ENCODE measurements at places on chromosomes 6 and 20.
A peak's percentile ranks its signal among the peaks of the same experiment; 100 is the strongest.

DNA sequence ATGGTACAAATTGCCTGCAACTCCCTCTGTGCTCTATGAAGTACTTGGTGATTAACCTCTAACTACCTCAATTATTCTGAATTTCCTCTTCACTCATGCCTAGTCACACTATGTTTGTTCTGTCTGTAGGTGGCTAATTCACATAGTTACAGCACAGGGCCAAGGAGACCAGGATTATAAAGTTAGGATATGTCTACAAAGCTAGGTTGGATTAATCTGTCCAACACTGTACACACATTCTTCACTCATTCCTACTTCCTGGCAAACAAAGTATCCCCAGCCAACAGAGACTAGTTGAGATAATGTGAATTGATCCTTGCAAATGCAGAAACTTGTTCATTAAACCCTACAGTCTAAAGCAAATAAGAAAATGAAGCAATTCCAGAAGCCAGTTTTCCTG is 269.8 kb downstream of the HACE1 start:
- no peak for DNase-seq

GRCh38 chr20:63648895-63649589 is 4.2 kb downstream of the STMN3 start:
- DNase-seq, result no peak

GRCh38 chr6:49923826-49924225 is 40.1 kb downstream of the DEFB114 start:
- no peak for DNase-seq

DNA sequence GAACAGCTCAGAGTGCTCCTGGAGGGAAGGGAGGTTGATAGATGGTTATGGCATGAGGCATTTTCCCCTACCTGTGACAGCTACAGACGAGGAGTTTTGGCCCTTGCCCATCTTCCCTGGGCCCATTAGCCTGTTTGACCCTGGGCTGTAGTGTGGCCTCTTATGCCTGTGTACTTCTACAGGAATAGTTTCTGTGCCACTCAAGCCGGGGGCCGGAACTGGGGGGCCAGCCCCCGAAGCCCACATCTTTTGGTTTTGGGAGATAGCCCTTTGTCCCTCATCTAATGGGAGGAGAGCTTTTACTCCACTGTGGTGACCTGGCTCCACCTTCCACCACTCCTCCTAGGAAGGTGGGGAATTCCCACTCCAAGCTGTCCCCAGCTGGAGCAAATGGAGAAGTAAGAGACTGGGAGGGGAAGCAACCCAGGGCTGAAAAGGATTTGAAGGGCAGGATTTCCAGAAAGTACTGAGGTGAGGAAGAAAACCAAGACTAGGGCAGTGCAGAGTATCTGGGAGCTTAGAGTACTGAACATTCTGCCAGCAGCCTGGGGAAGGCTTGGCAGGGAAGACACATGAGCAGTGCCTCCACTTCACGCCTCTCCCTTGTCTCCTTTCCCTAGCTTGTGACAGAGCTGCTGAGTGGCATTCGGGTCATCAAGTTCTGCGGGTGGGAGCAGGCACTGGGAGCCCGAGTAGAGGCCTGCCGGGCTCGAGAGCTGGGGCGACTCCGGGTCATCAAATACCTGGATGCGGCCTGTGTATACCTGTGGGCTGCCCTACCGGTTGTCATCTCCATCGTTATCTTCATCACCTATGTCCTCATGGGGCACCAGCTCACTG is 6.9 kb downstream of the ABCC10 start:
- DNase-seq, result no peak

GRCh38 chr6:159044899-159045727 is at the start of gene TAGAP:
Gene TAGAP, minus strand, starts transcription at chr6:159044991. Its CDS starts 845 bp downstream, at chr6:159044146.
- peak; percentile 93 for DNase-seq

DNA sequence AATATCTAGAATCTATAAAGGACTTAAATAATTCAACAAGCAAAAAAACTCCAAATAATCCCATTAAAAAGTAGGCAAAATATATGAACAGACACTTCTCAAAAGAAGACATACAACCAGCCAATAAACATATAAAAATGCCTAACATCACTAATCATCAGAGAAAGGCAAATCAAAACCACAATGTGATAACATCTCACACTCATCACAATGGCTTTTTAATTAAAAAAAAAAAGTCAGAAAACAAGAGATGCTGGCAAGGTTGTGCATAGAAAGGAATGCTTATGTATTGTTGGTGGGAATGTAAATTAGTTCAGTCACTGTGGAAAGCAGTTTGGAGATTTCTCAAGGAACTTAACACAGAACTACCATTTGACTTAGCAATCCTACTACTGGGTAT is 979.6 kb upstream of the MAP3K7 start:
- DNase-seq, result no peak

DNA sequence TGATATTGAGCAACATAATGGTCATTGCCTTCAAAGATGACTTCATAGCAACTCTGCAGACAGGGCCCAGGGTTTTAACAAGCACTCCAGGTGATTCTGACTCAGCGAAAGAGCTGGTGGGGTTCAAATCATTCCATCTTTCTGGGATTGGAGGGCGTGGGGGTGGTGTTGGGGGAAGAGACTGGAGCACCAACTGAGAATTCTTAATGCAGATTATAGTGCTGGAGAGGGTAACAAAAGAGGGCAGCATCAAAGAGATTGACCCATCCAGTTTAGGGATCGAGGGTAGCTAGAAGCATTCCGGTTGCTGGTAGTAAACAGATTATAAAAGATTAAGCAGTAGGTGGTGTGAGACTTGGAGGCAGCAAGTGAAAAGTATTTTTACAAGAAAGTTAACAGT is 15.9 kb downstream of the PFDN4 start:
- no peak for DNase-seq

GRCh38 chr6:132910759-132911158 is 96.4 kb downstream of the RPS12 start:
- no peak for DNase-seq

- no peak for DNase-seq
These were observed 28.1 kb downstream of the ARHGAP18 start for GRCh38 chr6:129681913-129682205.

Measured in MV-4-11 (cell line).